ENCODE measurements at places on chromosomes 7 and 10.
A peak's percentile ranks its signal among the peaks of the same experiment; 100 is the strongest.

DNA sequence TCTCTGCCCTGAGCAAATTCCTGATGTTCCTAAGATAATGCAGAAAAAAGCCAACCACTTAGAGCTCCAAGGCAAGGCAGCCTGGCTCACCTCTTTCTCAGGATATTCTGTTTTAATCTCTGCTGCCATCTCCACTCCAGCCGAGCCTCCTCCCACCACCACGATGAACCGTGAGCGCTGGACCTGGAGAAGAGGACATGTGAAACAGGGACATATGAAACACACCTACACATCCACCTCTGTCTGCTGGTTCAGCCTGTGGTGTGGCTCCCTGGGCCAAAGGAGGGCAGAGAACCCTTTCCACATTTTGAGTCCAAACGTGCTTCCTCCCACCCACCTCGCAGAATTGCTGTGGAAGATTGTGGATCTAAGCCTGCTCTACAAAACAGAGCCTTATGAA, 12.2 kb downstream of the AIFM2 start:
- DNase-seq: no peak

- no peak for DNase-seq
These were observed 126.5 kb downstream of the PLPP4 start for GRCh38 chr10:120583424-120584108.

DNA sequence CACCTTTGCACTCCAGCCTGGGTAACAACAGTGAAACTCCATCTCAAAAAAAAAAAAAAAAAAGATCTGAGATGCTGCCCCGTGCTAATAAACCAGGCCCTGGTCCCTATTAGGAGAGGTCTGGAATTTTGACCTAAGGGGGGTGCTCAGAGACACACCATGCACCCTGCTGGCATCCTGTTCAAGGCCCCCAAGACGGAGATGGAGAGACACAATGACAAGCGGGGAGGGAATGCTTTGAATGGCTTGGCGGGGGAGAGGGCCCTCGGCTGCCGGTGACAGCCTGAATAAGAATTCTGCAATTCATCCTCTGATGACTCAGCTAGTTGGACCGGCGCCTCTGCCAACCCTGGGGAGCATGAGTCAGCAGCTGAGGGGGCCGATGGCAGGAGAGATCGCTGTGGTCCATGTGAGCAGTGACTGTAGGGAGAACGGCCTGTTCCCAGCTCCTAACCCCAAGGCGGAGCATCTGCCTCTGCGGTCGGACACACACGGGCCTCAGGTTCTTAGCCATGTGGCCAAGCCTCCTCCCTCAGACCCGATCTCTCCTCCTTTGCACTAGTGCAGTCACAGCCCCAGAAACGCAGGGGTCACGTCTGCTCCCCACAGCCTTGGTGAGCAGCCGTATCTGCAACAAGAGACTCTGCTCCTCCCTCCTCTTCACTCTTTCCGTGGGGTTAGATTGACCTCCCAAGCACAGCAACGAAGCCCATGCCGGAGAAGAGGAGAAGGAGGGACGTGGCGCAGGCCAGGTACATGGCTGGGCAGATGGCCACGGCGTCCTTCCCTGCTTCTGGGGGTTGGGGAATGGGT, 14.9 kb downstream of the TRIM56 start:
- DNase-seq: peak; percentile 100

DNA sequence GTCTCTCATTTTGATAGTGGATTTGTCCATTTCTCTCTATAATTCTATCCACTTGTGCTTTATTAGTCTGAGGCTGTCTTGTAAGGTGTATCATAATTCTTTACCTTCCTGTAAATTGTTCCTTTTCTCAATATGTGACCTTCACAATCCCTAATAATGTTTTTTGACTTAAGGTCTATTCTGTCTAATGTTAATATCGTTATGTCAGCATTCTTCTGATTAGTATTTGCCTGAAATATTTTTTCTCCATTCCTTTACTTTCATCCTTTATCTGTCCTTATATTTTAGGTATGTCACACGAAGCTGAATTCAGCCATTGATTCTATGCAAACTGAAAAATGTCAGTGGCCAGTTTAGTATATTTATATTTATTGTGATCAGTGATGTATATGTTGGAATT, 99.8 kb downstream of the HBP1 start:
- DNase-seq: no peak

DNA sequence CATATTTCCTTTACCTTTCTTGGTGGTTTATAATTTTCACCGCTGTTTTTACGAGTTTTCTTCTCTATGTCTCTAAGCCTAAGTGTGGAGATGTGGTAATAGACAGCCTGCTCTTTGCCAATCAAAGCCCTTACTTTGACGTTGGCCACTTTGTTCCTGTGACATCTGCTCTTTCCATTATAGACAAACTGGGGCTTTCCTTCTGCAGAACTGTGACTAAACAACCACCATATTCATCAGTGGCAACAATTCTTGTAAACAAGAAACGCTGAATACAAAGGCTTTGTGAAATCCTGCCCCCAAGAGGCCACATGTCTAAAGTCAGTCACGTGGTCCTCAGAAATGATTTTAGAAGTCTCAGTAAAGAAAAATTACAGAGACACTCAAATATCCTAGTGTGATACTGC, 59.6 kb upstream of the CAPZA2 start:
- peak; percentile 80 for DNase-seq

DNA sequence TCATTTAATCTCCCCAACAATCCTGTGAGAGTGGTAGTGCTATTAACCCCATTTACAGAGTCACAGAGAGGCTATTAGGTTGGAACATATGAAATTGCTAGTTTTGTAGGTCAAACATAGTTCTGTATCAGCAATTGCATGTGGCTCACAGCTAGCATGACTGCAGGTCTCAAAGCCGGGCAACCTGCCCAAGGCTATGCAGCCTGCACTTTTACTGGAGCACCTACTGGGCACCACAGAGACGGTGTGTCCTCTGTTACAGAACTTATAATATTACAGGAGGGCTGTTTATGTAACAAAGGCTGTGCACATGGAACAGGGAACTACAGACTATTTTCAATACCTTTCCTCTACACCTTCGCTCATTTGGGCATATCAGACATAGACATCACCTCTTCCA, 355.8 kb downstream of the RPS24 start:
- no peak for DNase-seq

GRCh38 chr7:97639036-97639435, 92.8 kb upstream of the TAC1 start:
- peak; percentile 54 for DNase-seq

- no peak for DNase-seq
These were observed 110.9 kb downstream of the DYNC1I1 start for GRCh38 chr7:95883217-95883616.

- DNase-seq: peak; percentile 88
These were observed at the start of gene GSTK1 for GRCh38 chr7:143263266-143264195. TSS of gene GSTK1 (plus strand) at chr7:143263441. CDS start at chr7:143263514, 73 bp downstream.

- DNase-seq: no peak
These were observed 69.8 kb upstream of the AGR3 start for GRCh38 chr7:16951483-16952080.

- no peak for DNase-seq
These were observed 12.6 kb downstream of the NUDT1 start for GRCh38 chr7:2254429-2255144.

DNA sequence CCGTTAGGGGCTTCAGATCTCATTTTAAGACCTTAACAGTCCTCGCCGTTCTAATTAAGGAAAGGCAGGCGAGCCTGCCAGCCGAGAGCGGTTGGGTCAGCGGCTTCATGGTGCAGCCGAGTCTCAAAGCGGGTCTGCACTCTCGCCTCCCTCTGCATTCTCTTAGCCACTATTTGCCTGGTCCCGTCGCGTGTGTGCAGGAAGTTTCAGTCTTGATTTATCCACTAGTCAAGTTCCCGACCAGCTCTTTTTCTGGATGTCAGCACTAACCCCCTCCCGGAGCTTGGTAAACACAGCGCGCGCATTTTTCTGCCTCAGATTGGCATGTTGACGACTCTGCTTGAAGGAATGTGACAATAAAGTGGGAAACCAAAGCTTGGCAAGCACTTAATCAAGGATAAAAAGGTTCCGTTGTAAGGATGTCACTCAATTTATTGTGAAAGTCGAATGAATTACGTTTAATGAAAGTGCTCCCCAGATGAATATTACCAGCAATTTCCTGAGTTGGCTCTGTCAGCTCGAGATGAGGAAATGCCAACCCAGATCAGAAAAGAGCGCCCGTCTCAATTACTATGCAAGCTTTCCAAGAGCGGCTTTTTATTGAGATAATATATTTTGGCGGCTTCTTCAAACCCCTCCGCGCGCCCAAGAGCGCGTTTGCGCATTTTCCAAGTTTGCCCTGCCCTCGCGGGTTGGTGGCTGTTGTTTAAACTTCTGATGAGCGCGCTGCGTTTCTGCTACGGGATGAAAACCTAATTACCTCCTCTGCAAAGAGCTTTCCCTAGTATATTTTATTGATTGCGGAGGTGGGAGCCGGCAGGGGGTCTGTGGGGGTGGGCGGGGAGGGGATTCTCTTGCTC, 7.9 kb downstream of the NXPH1 start:
- DNase-seq: no peak

DNA sequence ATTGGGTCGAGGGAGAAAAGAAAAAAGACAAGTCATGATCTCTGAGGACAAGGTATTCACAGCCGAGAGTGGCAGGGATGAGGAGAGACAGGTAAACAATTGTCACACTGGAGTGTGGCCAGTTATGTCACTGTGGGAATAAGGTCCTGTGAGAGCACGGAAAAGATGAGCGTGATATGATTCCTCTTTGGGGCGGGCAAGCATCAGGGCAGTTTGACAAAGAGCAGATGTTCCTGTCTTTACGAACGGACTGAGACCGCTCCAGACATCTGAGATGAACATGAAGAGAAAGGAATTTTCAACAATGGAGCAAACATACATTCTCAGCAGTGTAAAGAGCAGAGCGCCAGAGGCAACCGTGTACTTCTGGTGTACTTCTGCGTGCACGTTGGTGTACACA, 278.1 kb downstream of the DPP6 start:
- no peak for DNase-seq

DNA sequence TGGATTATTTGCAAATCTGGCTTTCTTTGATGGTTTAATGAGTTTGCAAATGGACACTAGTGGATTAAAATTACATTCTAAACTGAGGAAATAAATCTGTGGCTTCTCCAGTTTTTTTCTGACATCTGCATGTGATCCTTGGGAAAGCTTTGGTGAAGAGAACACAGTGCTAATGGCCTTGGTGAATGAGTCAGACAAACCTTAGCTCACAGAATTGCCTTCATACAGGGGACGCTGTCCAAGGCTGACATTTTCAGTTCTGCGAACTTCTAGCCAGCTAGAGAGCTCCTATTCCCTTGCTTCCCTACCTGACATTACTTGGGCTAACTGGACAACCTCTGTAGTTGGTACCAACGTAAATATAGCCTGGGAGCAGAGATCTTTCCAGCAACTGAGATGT, 21.2 kb downstream of the BMPER start:
- DNase-seq: peak; percentile 37

- DNase-seq: peak; percentile 30
These were observed 10.9 kb upstream of the MAP3K8 start for GRCh38 chr10:30422981-30423654.

DNA sequence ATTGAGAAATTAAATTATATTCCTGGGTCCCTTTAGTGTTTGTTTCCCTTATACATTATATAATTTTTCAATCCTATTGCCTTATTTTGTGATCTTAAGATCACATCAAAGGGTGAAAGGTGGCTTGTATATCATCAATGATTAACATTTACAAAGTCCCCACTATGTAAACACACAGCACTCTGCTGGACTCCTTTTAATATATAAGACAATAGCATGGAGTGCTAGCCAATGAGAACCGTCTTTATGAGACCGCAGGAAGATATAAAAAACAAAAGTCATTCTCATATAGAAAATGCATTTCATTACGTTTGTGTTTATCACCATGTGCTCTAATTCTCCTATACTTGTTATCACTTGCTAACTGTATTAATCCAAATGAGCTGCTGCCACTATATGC, 108.5 kb downstream of the HOXA1 start:
- no peak for DNase-seq

DNA sequence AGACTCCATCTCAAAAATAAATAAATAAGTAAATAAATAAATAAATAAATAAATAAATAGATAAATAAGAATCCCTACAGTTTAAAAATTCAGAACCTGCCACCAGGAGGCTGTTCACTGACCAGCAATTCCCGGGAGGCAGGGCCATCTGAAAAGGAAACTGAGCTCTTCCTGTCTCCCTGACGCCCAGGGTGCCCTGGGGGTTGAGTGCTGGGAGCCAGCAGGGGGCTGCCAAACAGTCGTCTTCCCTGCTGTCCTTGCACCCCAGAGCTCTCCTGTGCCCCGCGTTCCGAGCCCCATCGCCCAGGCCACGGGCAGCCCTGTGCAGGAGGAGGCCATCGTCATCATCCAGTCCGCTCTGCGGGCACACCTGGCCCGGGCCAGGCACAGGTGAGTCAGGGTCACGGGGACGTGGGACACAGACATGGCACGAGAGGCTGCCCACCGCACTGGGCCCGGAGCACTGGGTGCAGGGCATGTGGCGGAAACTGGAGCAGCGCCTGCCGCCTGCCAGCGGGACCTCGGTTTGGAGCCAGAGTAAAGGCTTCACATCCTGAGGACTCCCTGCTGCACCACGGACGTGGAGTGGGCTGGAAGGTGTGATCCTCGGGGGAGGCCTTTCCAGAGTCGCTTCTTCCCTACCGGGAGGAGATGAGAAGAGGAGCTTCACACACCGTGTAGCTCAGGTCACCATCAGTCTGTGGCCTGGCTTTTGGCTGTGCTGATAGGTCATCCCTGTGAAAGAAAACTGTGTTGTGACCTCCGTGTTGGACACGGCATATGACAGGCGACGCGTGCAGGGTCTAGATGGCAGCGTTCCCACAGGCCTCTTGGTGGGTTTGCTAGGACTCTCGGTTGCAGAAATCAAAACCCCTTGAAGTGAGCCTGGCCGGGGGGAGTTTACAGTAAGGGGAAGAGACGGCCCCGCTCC, 25.9 kb upstream of the TTYH3 start:
- no peak for DNase-seq

GRCh38 chr7:30829471-30829870, 58.3 kb downstream of the MINDY4 start:
- DNase-seq: no peak

- DNase-seq: no peak
These were observed 312.6 kb upstream of the BMPER start for GRCh38 chr7:33592718-33593117.

DNA sequence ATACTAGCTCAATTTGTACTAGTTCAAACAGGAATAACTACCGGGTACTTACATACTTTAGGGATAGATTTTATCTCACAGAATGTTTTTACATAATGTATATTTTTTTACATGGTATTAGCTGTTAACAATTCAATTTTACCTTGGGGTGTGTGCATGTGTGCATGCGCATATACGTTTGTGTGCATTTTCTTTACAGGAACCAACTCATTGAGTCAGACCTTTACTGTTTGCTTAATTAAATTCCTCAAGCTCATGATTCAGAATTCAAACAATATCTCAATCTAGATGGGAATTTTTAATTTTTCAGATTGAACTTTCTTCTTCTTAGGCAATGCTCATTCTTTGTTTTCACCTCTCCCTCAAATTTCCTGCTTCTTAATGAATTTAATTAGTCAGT, 24.7 kb upstream of the WASL start:
- no peak for DNase-seq

GRCh38 chr7:28956608-28957063, 1.5 kb downstream of the TRIL start:
- DNase-seq: peak; percentile 89
